ENCODE measurements at places on chromosomes 2 and 18.

DNA sequence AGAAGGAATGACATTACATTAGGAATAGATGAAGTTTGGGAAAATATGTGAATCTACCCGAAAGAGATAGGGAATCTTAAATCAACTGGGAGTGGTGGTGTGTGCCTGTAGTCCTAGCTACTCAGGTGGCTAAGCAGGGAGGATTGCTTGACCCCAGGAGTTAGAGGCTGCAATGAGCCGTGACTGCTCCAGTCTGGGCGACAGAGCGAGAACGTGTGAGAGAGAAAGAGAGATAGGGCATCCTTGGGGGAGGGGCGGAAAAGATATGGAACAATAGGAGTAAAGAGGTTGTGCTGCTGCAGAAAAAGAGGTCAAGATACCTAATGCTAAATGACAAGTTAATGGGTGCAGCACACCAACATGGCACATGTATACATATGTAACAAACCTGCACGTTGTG lies 47.1 kb upstream of the ADAM23 start:
- DNase-seq = no peak

DNA sequence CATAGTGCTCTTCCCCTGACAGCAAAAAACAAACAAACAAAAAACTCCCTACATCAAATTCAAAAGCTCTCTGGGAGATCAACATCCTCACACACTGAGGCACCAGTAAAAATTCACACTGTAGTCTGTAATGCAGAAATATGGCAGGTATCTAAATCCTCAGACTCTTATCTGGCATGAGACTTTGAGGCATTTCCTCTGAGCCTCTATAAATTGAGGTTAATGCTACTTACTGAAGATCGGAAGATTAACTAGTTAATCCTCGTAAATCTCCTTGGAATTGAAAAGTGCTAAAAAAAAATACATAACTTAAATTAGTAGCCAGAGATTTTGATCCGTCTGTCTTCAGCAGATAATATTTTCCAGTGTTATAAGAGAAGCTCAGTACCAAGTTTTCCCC lies 65.0 kb downstream of the AP1S3 start:
- DNase-seq = no peak

GRCh38 chr2:196268538-196269338 lies 97.4 kb upstream of the STK17B start:
- no peak for DNase-seq

DNA sequence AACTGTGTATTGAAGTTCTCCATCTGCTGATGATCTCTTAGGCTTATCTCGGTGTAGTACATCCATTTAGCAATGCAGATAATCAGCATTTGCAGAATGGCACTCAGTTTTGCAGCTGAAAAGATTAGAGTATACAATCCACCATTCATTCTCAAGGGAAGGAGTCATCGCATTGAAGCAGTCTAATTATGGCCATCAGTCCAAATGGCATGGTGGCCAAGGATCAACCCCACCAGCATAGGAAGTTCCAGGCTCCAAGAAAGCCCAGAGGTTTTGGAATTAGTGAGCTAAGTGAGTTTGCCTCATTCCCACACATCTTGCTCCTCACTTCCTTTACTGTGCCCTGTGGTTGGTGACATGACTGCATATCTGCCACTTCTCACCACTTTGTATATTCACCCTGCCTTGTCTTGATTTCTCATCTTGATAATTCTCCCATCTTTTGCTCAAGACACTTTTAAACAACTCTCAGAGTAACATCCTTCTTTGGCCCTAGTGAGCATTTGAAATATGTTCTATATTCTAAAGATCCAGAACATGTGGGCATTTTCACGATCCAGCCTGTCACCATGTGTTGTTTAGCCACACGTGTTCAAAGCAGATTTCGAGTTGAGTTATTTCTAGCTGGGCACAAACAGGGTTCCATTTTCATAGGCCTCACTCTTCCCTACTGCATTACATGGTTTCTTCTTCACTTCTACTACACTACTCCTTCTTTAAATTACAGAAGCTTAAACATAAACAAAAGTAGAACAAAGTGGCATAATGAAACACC lies 1119.8 kb downstream of the TSN start:
- no peak for DNase-seq

GRCh38 chr2:82852787-82853186 lies 1606.3 kb downstream of the SUCLG1 start:
- no peak for DNase-seq

GRCh38 chr2:149747456-149747855 lies 159.9 kb upstream of the MMADHC start:
- no peak for DNase-seq

DNA sequence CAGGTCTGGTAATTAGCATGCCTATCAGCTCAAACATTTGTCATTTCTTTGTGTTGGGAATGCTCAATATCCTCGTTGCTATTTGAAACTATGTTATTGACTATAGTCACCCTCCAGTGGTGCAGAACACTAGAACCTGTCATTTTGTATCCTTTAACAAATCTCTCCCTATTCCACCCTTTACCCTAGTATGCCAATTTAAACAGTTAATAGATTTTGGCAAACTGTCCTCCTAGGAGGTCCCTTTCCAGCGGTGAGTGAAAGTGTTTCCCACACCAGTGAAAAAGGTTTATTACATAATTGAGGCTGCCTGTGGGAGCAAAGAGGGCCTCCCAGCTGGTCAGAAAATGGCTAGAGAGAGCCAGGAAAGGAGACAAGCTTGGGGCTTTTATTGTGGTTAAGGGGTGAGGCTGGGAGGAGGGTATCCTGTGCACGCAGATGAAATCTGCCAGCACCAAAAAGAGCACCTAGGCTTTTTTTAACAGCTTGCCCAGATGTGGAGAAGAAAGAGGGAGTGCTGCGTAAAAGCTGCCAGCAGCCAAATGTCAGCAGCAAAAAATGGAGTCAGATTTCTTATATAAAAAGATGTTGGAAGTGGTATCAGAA lies 1.8 kb upstream of the DRC1 start:
- DNase-seq = no peak

DNA sequence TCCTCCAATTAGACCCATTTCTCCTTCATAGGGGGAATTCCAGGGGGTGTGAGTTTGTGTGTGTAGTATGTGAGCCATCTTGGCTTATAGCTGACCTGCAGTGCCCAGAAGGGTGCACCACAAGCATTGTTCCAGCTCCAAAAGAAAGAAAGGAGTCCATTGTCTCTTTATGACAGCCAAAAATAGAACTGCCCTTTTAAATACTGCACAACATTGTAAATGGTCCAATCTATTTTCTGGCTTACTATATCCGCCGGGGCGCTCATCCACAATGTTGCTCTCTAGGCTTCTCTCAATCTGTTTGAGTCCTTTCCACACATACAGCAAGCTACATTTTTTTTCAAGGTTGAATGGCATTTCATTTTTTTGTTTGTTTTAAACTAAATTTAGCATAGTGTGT lies 517.5 kb downstream of the STK39 start:
- DNase-seq = no peak
